GM12891 (cell line): ENCODE measurements at places on chromosomes 2 and 18.

- no peak for DNase-seq
These were observed 137.0 kb downstream of the UBE2E3 start for GRCh38 chr2:181117206-181117925.

- no peak for DNase-seq
These were observed 5.7 kb downstream of the TCF23 start for GRCh38 chr2:27154488-27154887.

DNA sequence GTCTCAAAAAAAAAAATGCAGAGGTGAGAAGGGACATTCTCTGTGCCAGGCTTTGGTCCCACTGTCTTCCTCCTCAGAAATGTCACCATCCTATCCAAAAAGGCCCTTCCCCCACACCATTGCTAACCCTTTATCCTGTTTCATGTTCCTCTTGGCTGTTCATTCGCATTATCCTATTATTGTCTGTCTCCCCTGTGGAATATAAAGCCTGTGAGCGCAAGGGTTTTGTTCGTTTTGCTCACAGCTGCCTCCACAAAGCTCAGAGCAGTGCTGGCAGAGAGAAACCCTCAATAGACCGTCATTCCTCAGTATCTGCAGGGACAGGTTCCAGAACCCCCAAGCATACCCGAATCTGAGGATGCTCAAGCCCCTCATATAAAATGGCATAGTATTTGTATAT, 91.8 kb downstream of the LOXHD1 start:
- no peak for DNase-seq

- no peak for DNase-seq
These were observed 1.0 kb upstream of the ZEB2 start for GRCh38 chr2:144520756-144521487.

DNA sequence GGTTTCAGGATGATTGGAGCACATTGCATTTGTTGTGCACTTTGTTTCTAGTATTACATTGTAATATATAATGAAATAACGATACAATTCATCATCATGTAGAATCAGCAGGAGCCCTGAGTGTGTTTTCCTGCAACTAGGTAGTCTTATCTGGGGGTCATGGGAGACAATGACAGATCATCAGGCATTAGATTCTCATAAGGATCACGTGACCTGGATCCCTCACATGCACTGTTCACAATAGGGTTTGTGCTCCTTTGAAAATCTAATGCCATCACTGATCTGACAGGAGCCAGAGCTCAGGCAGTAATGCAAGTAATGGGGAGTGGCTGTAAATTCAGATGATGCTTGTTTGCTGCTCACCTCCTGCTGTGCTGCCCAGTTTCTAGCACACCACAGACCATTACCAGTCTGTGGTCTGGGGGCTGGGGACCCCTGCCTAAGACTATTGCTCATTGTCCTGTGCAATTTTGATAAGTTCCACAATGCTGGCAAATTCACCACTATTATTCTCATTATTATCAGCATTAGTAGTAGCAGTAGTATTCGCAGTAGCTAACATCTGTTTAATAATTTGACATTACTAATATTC, 428.7 kb upstream of the TNP1 start:
- DNase-seq: no peak
